Fibroblast of lung (primary cell): ENCODE measurements at places on chromosomes 2 and 18.
A peak's percentile ranks its signal among the peaks of the same experiment; 100 is the strongest.

DNA sequence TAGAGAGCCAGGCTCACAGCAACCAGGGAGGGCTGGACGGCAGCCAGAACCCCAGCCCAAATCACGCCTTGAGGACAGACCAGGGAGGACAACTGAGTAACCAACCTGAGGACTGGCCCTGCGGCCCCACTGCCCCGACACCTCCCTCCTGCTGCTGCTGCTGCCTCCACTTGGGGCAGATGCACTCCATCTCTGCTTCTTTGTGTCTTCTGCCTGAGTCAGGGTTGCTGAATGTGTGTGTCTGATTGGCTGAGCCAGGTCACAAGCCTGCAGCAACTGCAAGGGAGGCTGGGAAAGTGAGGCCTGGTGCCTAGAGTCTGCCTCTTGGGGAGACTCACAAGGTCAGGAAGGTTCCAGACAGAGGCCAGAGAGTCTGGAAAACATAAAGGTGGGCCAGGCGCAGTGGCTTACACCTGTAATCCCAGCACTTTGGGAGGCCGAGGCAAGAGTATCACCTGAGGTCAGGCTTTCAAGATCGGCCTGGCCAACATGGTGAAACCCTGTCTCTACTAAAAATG, 83.4 kb downstream of the ZFP36L2 start:
- H3K27ac ChIP-seq: no peak overlapping the region
- no peaks in the 10 kb centered on the region for H3K27me3 ChIP-seq
- DNase-seq: no peak
- no peaks in the 10 kb centered on the region for H3K36me3 ChIP-seq
- peaks cover 12% of the 10 kb centered on the region for H3K4me1 ChIP-seq

- no peak overlapping the region for H3K4me3 ChIP-seq
- peak; percentile 47 for DNase-seq
- no peaks in the 10 kb centered on the region for H3K4me1 ChIP-seq
Observed at GRCh38 chr2:182649316-182649715, 66.7 kb upstream of the DNAJC10 start.

DNA sequence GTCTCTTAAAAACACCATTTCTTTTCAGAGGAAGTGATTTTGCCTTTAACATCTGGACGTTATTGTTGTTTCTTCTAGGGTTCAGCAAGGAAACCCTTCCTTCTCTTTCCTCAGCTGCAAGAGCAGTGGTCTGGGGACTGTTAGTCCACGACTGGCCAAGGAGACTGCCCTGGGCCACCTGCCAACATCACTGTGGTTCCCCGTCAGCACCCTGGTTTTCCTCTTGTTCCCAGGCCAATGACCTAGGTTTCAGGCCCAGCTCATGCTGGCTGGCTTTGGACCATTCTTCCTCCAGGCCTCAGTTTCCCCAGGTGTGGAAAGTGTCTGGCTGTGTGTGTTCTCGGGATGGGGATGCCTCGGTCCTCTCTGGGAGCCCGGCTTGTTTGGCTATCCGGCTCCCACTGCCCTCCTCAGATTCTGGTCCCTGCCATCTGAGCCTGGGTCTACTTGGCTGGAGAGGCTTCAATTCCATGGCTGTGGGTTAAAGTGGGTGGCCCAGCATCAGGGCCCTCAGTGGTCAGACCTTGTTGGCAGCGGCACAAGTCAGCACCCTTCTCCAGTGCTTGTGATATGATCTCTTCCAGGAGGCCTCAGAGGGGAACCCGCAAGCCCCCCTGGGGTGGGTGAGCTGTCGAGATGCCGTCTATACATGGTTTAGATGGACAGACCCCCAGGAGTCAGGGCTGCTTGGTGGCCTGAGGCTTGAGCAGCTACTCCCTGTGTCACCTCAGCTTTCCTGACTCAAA, 234.3 kb upstream of the HS6ST1 start:
- H3K36me3 ChIP-seq: no peaks in the 10 kb centered on the region
- H3K27me3 ChIP-seq: no peaks in the 10 kb centered on the region
- no peak overlapping the region for H3K4me3 ChIP-seq
- peak; percentile 20 for DNase-seq
- no peak overlapping the region for H3K27ac ChIP-seq

GRCh38 chr18:32373995-32374394, 96.7 kb downstream of the GAREM1 start:
- no peak overlapping the region for H3K27ac ChIP-seq
- no peaks in the 10 kb centered on the region for H3K4me1 ChIP-seq
- no peaks in the 10 kb centered on the region for H3K36me3 ChIP-seq
- H3K27me3 ChIP-seq: no peaks in the 10 kb centered on the region
- peak; percentile 63 for DNase-seq

DNA sequence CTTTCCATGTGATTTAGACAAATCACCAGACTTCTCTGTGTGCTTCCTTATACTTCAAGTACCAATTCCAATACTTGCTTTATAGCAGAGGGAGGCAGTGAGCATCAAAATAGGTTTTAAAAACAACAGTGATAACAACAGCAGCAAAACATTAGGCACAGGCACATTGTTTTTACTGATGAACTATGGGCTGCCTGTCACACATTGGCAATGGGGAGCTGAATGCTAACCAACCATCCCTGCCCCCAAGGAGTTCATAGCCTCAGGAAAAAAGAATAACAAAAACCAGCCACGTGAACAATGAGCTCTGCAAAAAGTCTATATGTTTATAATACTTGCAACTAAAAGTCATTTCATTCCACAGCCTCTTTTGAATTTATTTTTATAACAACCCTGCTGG, 287.9 kb upstream of the TRIB2 start:
- no peaks in the 10 kb centered on the region for H3K36me3 ChIP-seq
- H3K27me3 ChIP-seq: no peaks in the 10 kb centered on the region
- DNase-seq: peak; percentile 88

GRCh38 chr18:11860594-11861450, 9.6 kb downstream of the CHMP1B start:
- H3K36me3 ChIP-seq: no peaks in the 10 kb centered on the region
- H3K4me1 ChIP-seq: no peaks in the 10 kb centered on the region
- H3K27ac ChIP-seq: peak overlapping the region; percentile 17
- no peaks in the 10 kb centered on the region for H3K27me3 ChIP-seq
- H3K4me3 ChIP-seq: no peak overlapping the region

- no peak overlapping the region for H3K4me3 ChIP-seq
- no peak overlapping the region for H3K27ac ChIP-seq
- H3K27me3 ChIP-seq: no peaks in the 10 kb centered on the region
Observed at GRCh38 chr2:25405611-25406295, 64.0 kb upstream of the DNMT3A start.

DNA sequence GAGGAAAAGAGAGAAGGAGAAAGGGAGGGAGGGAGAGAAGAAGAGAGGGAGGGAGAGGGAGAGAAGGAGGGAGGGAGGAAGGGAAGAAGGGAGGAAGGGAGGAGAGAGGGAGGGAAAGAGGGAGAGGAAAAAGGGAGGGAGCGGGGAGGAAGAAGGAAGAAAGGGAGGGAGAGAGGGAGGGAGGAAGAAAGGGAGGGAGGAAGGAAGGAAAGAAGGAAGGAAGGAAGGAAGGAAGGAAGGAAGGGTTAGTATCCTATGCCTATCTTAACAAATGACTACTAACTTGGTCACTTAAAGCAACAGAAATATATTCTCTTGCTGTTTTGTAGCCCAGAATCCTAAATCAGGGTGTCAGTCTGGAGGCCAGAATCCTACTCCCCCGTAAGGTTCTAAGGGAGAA, 52.1 kb downstream of the CMPK2 start:
- no peak overlapping the region for H3K4me3 ChIP-seq
- no peaks in the 10 kb centered on the region for H3K4me1 ChIP-seq
- no peaks in the 10 kb centered on the region for H3K36me3 ChIP-seq
- no peaks in the 10 kb centered on the region for H3K27me3 ChIP-seq

GRCh38 chr2:112165296-112165695, 27.1 kb downstream of the FBLN7 start:
- no peaks in the 10 kb centered on the region for H3K4me1 ChIP-seq
- no peak overlapping the region for H3K4me3 ChIP-seq
- no peaks in the 10 kb centered on the region for H3K36me3 ChIP-seq

- DNase-seq: no peak
- no peaks in the 10 kb centered on the region for H3K4me1 ChIP-seq
- no peaks in the 10 kb centered on the region for H3K36me3 ChIP-seq
- H3K4me3 ChIP-seq: no peak overlapping the region
Observed at GRCh38 chr18:46134920-46135675, 30.9 kb downstream of the HAUS1 start.

DNA sequence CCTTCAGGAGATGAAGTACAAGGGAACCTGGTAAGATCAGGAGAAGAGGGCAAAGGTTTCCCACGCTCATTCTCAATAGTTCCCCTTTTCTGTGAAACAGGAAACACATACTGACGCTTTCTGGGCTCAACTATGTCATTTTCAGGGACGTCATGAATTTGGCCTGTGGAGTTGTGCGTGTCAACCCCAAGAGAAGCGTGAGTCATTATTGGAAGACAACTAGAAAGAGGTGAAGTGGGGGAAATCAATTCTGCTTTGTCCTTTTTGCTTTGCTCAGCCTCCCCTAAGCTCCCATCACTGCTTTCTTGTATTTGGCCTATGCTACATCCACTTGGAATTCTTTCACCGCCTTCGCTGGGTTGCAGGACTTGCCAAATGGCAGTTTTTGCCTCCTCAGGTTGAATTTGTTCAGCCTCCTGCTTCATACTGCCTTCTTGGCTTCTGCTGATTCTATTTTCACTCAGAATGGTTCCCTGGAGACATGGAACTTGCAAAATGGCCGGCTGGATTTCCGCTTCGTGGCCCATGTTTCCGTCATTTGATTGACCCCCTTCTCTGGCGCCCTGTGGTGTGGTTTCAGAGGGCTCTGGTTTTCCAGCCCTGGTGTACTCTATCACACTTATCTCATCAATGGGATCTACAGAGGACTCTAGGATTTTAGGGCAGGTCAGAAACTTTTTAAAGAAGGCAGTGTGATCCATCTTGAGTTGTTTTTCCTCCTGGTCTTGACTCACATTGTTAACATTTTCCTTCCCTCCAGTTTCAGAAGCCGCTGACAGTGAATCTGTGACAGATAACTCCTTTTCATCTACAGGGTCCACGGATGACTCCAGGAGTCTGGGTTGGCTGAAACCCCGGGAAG, 93.3 kb downstream of the ALPK2 start:
- no peak overlapping the region for H3K27ac ChIP-seq
- H3K4me1 ChIP-seq: no peaks in the 10 kb centered on the region
- H3K4me3 ChIP-seq: no peak overlapping the region
- H3K36me3 ChIP-seq: no peaks in the 10 kb centered on the region
- H3K27me3 ChIP-seq: no peaks in the 10 kb centered on the region

DNA sequence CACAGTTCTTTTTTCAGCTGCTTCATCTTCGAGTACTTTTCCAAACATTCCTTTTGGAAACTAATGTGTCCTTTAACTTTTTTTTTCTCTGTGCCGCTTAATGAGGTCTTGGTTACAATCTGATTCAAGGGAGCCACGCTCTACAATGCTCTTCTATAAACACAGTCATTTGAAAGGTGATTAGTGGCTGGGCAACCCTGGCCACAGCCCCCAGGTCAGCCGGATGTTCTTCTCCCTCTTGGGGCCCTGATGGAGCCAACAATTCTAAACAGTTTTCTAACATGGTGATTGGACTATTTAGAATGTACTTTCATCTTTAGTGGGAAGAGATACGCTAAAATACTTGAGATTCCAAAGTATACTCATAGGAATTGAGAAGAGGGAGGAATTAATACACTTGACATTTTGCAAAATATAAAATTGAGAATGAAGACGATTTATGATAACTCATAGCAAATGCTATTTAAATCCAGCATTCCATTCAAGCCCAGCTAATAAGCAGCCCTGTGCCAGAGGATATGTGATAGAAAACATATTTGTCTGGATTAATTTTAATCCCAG, 83.7 kb upstream of the MBOAT2 start:
- no peak overlapping the region for H3K4me3 ChIP-seq
- peak overlapping the region; percentile 3 for H3K27ac ChIP-seq
- H3K27me3 ChIP-seq: no peaks in the 10 kb centered on the region

DNA sequence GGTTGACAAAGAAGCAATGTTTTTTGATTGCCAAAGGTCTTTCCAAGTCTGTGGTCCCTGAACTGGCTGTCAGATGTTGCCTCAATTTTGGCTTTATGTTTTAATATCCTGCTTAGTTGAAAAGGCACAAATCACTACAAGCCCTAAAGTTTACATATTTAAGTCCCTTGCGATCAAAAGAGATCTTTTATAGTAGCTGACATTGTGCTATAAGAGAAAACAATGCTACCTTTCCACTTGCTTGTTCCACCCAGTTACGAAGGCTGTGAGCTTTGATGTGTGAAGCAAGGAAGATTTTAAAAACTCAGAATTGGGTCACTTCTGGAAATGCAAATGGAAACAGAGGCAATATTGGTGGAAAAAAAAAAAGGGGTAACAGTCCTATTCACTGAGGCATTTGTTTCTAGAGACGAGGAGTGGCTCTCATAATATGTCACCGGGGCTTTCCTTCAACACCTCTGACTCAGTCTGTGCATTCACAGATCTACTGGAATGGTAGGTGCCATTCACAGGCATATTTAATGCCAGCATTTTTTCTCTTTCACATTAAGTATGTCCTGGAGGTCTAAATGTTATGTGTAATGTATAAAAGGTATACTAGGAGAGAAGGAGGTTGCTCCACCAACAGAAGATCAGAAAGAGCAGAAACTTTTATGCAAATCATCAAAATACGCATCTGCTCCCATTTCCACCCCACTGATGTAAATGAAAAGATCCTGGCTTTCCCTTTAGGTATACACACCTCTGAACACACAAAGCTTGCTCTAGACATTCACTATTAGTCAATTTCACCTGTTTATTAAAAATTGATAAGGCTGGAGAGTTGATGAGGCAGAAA, 91.8 kb downstream of the TGIF1 start:
- no peaks in the 10 kb centered on the region for H3K4me1 ChIP-seq
- peaks cover 4% of the 10 kb centered on the region for H3K27me3 ChIP-seq
- H3K27ac ChIP-seq: no peak overlapping the region
- no peak overlapping the region for H3K4me3 ChIP-seq
- no peaks in the 10 kb centered on the region for H3K36me3 ChIP-seq

DNA sequence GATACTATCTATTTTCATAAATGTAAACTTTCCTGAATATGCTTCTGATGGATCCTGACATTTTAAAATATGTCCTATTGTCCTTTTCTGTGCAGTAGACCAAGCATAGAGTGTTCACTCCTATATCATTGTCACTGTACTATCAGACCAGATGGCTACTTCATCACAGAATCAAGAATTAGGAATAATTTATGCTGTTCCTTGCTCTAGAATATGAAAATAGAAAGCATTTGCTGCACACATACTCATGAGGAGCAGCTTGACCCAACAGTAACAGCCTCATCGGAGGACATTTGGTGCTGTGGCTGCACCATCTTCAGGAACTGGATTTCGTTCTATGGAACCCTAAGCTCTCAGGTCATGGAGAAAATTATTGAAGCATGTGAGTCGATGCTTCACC, 468.9 kb upstream of the HNRNPA3 start:
- no peaks in the 10 kb centered on the region for H3K27me3 ChIP-seq
- no peaks in the 10 kb centered on the region for H3K36me3 ChIP-seq
- no peaks in the 10 kb centered on the region for H3K4me1 ChIP-seq
- DNase-seq: no peak
- H3K27ac ChIP-seq: no peak overlapping the region
- H3K4me3 ChIP-seq: no peak overlapping the region
